ENCODE measurements at places on chromosomes 16 and 17.

- DNase-seq: peak; percentile 37
Observed at GRCh38 chr16:66934138-66934838, at the start of gene CIAO2B. CIAO2B (minus strand) TSS chr16:66934402; CDS start chr16:66934364, 38 bp downstream.

GRCh38 chr16:54375071-54375470 lies 88.5 kb upstream of the IRX3 start:
- no peak for DNase-seq

DNA sequence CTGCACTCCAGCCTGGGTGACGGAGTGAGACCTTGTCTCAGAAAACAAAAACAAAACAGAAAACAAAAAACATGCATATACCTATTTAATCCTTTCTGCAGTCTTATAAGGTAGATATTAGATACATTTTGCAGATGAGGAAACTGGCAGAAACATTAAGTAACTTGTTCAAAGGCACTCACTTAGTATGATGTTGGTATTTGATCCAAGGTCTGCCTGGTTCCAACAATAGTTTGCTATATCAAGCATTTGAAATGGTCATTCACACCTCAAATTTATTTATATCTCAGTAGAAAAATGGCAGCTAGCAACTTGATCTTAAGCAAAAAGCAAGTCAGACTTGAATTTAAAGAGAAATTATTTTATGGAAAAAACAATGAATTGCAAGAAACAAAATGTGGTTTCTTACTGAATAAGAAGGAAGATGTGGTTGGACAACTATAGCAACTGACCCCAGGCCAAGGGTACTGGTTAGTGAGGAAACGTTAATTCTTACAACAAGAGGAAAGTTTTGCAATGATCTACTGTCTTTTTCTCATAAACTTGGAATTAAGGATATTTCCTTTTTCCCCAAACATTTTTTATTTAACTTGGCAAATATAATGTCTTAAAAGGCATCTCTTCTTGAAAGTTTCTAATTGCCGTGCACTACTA lies 19.7 kb downstream of the DHRS7B start:
- DNase-seq: no peak

DNA sequence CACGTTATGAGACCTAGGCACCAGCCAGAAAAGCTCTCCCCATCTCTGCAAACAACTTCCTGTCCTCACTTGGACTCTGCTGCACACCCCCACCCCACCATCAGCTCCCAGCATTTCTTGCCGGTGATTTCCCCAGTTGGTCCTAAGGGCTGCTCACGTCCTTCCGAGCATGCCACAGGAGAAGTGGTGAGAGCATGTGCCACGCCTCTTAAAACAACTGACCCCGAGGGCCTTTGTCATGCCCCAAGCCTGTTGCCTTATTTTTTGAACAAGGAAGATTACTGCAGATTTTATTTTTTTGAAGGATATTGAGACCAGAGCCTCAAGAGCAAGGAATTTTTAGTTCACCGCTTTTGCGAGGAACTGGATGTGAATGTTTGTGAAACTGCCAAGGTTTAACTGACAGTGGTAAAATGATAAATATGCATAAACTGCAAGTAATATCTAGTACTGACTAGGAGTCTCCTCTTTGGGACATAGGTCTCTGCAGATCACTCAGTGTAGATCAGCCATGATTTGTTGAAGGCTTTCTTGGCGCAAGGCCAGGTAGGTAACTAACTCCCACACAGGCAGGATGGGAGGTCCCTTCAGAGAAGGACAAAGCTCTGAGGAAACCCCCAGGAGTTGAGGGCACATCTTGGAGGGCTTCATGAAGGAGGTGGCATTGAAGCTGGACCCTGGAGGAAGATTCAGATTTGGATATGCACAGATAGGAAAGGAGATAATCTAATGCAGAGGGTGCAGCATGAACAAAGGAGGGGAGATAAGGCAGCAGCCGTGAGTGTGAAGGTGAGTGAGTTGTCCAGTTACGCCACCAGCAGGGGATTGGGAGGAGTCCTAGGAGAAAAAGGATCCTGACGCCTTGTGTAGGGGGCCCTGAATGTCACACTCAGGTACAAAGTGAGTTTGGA lies 44.7 kb downstream of the TMEM132E start:
- peak; percentile 15 for DNase-seq

GRCh38 chr16:641326-642188 lies at the start of gene MCRIP2:
MCRIP2 (plus strand) TSS chr16:641828; CDS start chr16:641992, 164 bp downstream.
- peak; percentile 16 for DNase-seq
